ENCODE measurements at places on chromosomes 3 and 15.

DNA sequence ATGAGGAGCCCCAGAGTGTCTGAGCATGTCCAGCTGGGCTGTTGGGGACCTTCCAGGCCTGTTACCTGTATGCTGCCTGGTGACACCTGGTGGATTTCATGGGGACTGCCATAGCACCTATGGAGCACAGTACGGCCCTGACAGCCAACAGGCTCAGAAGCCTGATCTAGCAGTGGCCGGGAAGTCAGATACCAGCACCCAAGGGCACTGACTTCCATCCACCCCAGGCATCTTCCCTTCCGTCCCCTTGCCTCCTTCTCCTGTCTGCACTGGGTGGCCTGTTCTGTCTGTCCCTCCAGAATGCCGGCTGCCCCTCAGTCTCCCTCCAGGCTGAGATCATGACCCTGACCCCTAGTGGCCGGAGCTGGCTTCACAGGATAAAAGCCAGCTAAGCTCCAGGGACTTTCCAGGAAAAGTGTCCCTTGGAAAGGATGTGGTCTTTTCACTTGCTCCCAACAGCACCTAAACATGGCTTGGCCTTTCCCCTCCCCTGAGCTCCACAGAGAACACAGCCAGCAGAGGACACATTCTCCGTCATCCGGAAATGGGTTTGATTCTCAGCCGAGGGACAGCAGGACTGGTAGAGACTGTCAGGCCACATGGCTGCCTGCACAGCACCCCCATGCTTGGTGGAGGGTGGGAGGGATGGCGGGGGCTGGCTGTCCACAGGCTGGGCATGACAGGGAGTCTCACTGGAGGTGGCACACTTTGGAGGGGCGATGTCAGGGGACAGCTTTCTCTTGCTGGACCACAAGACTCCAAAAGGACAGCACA is 9.5 kb downstream of the RPS17 start:
- DNase-seq: peak; percentile 38

GRCh38 chr3:109278546-109278945 is 37.8 kb downstream of the DPPA2 start:
- DNase-seq: no peak

GRCh38 chr15:59299929-59300617 is 72.6 kb downstream of the MYO1E start:
- DNase-seq: peak; percentile 99

DNA sequence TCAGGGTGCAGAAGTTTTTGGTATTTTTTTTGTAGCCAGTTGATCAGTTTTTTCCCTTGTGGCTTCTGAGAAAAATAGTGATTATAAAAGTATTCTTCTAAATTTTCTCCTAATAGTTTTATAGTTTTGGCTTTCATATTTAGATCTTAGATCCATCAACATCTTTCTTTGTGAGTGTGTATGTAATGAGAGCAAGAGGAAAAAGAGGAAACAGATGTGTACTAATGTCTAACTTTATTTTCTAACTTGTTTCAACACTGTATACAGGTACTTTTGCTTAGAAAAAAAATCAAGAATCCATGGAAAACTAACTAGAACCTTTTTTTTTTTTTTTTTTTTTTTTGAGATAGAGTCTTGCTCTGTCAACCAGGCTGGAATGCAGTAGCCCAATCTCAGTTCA is 53.1 kb downstream of the ARRDC4 start:
- DNase-seq: no peak

DNA sequence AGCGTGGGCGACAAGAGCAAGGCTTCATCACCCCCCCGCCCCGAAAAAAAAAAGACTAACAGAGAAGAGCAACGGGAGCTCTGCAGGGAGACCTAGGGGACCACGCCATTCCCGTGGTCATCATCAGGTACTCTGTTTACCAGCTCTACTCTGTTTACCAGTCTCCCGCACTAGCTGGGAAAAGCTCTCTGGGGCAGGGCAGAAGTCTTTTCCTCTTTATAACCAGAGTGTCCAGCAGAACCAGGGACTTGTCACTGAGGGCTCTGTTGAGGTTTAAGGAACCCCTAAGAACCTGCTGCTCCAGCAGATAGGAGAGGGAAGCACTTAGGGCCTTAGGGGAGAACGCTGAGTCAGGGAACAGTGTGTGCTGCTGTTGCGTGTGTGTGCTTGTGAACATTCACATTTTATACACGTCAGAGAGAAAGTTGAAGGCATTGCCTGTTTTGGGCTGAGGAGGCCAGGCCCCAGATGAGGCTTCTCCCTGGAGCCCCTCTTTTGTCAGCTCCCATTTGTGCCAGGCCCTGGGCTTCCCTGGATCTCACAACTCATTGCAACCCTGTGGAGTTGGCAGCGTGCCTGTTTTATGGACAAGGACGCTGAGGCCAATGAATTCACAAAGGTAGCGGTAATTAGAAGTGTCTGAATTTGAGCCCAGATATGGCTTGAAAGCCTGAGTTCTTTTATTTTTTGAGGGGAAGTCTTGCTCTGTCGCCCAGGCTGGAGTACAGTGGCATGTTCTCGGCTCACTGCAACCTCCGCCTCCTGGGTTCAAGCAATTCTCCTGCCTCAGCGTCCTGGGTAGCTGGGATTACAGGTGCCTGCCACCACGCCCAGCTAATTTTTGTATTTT is 24.2 kb upstream of the ERICH6 start:
- DNase-seq: no peak

GRCh38 chr15:37131621-37132020 is 31.3 kb upstream of the MEIS2 start:
- DNase-seq: no peak

GRCh38 chr15:38538328-38539007 is 26.1 kb downstream of the RASGRP1 start:
- no peak for DNase-seq

All from inflammatory macrophage treated with lipopolysaccharide for 4 hours (primary cell).